ENCODE measurements at places on chromosomes 7 and 10.

GRCh38 chr10:119726676-119727261 is 919 bp downstream of the INPP5F start:
- DNase-seq, result no peak

GRCh38 chr10:6423004-6423403 is 157.1 kb downstream of the PRKCQ start:
- no peak for DNase-seq

DNA sequence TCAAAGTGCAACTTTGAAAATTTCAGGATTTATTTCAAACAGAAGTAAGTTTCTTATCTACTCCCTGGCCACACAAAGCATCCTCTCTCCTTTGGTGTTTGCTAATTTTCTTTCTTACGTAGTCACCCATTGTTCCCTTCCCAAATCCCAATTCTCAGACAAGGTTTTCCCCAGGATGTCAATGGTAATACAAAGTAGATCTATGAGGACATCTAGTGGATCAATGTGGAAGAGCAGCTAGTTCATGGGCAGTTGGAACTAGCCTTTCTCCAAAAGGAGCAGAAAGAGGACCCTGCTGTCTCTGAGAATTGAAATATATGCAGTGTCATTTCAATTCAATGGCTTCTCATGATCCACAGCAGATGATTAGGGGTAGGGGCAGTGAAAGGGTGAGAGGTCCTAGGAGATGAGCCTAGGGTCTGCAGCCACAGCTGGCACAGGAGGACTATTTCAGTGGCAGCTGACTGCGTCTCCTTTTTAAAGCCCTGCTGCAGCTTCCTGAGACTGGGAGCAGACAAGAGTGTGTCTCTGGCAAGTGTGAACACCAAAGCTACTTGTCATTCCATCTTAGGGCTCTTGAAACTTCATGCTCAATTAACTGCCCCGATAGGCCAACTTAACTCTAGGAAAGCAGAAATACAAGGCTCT is 632.6 kb downstream of the KCNMA1 start:
- DNase-seq, result no peak

- no peak for DNase-seq
Observed at GRCh38 chr10:90798482-90798881, 59.4 kb downstream of the HTR7 start.

DNA sequence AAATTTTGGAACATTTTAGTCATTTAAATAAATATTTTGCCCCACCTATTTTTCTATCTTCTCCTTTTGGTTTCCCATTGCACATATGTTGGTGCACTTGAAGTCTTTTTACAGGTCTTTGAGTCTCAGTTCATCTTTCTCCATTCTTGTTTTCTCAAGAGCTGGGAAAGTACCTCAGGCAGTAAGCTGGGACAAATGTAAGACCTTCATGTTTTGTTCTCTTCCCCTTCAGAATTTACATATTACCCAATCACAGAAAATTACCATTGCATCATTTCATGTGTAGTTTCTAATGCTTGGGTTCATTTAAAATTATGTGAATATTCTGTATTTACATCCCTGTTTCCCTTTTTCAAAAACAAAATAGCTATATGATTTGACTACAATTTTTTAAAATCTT is 1150.0 kb upstream of the POT1 start:
- DNase-seq, result no peak

- peak; percentile 27 for DNase-seq
Observed at GRCh38 chr7:157612664-157613561, 276.1 kb downstream of the DNAJB6 start.

DNA sequence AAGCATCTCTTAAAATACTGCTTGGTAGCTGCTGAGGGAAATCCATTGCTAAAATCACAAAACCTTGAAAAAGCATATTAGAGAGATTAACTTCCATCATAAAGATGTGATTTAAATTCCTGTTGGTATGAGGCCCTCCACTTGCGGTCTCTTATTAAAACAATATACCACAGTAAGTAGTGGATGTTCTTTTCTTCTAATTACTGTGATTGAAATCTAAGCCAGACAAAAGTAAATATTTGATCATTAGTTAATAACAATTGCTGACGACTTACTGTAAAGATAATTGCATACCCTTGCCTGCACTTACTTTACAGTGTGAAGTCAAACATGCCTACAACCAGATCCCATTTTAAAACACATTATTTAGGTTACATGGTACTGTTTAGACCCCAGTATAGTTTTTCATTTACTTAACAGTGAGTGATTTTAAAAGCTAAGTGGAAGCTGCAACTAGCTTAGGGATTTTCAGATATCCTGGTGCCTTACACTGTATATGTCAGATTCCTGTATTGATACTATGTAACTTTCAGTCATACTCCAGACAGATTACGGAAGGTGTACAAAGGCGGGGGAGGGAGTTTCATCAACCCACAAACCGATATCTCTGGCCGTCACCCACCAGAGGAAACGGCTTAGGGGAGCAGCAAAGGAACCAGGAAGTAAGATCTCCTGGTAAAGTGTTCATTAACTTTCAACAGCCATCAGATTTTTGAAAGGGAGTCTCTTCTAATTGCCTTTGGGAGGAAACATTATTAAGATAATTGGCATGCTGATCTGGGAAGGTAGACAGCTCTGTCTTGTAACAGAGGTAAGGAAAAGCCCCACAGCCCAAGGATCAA is 986 bp downstream of the NRP1 start:
- DNase-seq, result peak; percentile 77

GRCh38 chr10:32995751-32996150 is 37.7 kb upstream of the ITGB1 start:
- DNase-seq, result no peak

GRCh38 chr10:5467207-5467535 is 32.2 kb downstream of the CALML5 start:
- no peak for DNase-seq

DNA sequence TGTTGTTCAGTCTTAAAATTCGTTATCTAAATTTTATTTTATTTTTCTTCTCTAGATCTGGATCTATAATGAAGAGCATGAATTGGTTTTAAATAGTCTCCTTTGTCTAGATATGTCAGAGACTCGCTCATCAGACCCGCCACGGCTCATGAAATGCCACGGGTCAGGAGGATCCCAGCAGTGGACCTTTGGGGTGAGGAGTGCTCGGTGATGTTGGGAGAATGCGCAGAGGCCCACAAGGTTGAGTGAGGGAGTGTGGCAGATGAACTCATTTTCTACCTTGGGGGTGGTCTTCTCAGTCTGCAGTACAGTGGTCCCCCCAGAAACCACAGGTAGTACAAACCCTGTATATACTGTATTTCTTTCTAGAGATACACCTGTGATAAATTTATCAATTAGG is 95.3 kb downstream of the GALNT11 start:
- DNase-seq, result no peak

DNA sequence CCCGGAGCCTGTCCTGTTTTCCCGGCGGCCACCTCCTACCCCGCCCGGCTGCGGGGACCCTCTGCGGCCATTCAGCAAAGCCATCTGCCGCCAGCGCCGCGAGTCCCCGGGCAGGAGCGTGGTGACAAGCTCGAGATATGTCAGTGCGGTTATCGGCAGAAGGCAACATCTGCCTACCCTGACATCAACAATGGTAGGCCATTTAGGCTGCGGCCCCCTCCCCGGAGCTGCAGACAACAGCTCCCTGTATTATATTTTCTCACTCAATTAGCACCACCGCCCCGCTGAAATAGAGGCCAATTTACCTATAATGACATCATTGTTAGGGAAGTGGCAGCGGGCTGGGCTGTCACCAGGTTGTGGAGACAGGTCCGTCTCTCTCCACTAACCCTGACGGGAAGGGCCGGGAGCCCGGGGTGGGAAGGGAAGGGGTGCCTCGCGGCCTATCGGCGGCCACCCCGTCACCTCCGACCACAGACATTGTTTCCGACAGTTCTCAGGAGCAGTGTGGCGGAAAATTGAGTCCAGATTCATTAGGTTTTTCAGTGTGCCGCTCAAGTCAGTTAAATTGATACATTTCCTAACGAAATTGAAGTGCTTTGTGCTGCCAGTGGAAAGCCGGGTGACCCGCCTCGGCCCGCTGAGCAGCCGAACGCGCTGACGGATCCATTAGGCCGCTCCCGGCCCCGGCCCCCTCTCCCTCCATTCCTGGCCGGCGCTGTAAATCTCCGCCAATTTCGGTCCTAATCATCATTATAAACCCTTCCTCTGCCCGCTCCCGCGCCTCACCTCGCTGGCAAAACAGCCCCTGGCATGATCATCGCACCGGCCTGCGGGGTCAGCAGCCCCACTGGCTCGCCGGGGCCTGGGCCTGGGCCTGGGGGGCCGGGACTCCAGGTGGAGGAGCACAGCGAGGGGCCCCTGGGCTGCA is 43.0 kb downstream of the UNCX start:
- no peak for DNase-seq

GRCh38 chr7:90816511-90817142 is 220.5 kb downstream of the CDK14 start:
- no peak for DNase-seq

DNA sequence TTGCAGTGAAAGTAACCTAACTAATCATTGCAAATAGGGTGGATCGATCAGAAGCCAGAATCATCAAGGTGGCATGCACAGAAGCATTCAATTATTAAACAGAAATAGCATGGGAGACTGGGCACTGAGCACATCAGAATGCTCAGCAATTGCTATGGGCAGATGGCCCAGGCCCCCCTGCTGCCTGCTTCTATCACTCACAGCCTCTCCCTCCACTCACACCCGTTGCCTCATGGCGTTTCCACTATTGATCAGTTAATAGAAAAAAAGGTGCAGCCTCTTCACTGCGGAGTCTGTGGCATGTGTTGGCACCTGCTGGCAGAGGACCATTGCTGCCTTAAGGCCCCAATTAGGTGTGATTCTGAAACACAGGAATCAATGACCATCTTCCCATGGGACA is 11.2 kb upstream of the HTR5A start:
- no peak for DNase-seq

DNA sequence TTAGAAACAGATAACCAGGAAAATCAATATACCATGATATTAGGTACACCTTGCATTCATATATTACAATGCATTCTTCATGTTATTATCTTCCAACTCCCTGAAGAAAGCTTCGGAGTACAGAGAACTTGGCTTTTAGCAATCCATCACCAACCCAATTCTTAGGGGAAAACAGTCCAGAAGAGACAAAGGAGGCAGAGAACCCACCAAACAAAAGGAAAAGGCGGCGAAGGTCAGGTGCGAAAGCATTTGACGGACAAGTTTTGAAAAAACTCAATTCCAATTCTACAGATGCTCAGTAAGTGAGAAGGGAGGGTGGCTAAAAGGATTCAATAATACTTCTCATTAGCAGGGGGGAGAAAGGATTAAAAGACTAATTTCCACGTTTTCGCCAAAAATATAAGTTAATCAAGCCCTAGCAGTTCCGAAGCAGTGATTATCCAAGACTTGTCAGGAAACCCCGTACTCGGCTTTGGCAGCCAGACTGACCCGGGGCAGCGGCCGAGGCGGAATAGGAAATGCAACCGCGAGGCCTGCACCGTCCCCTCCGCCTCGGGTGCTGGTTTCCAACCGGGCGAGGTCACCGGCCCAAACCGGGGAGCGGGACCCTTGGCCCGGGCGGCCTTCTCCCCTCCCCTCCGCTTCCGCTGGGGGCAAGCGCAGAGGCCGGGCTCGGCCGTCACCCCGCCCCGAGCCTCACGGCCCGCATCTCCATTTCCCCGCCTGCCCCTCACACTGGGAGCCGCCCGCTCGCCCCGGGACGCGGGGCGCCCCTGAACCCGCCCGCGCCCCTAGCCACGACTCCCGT is 747 bp downstream of the GDI2 start:
- DNase-seq, result no peak

GRCh38 chr10:12969951-12970350 is 31.6 kb downstream of the CCDC3 start:
- no peak for DNase-seq

GRCh38 chr10:80540981-80541750 is 3.5 kb downstream of the SH2D4B start:
- no peak for DNase-seq

- no peak for DNase-seq
Observed at GRCh38 chr10:100693821-100694220, 51.6 kb upstream of the PAX2 start.

GRCh38 chr10:91033324-91033950 is 112.5 kb upstream of the ANKRD1 start:
- DNase-seq, result no peak

- no peak for DNase-seq
Observed at GRCh38 chr7:99267481-99267840, 5.2 kb upstream of the MYH16 start.

DNA sequence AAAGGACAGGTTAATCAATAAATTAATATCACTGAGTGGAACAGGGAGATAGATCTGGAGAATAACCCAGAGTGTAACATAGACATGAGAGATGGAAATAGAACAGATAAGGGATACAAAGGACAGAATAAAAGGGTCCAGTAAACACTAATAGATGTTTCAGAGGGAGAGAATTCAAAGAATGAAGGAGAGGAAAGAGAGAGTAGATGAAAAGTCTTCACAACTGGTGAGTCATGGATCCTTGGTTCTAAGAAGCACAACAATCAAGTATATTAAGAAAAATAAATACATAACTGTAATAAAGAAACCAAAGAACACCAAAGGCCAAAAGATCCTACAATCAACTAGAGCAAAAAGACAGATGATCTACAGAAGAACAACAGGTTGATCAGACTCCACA is 66.3 kb downstream of the BEND7 start:
- no peak for DNase-seq

- no peak for DNase-seq
Observed at GRCh38 chr10:7846591-7846990, 28.3 kb downstream of the TAF3 start.

DNA sequence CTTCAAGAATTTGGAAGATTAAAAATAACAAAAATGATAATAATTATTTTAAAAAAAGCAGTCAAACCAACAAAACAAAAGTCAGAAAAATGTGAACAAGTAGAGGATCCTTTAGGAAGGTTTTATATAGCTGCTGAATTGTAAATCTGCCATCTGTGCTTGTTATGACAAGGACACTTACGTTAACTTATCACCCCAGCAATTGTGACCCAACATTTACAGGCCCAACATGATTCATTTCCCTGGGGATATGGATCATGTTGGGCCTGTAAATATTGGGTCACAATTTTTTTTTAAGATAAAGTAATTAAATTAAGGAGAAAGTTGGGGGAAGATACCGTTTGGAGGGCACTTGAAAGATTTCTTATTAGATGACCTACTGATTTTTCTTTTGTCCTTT is 261.4 kb upstream of the HABP2 start:
- DNase-seq, result no peak

GRCh38 chr7:130149281-130150139 is 55.7 kb downstream of the TMEM209 start:
- no peak for DNase-seq

All from CMK (cell line).